Activated CD4-positive, alpha-beta T cell treated with anti-CD3 and anti-CD28 coated beads for 1 hour (primary cell): ENCODE measurements at places on chromosomes 5 and 9.
A peak's percentile ranks its signal among the peaks of the same experiment; 100 is the strongest.

DNA sequence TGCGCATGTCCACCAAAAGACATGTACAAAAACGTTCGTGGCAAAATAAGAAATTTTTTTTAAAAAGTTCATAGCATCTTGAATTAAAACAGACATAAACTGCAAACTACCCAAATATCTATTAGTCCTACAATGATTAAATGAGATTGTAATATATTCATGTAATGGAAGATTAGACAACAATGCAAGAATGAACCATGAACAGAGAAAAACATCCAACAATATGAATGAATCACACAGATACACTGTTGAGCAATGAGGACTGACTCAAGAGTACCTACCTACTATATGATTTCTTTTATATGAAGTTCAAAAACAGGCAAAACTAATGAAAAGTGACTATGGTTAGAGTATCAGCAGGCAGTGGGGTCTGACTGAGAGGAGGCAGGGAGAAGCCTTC is 17.9 kb upstream of the CTNNAL1 start:
- DNase-seq: no peak

GRCh38 chr5:66197764-66198405 is 53.8 kb downstream of the SREK1 start:
- no peak for DNase-seq

- no peak for DNase-seq
Observed at GRCh38 chr9:8652255-8652654, 852.7 kb upstream of the DMAC1 start.

GRCh38 chr5:1506242-1507013 is 17.3 kb downstream of the LPCAT1 start:
- no peak for DNase-seq

GRCh38 chr5:125261505-125262250 is 515.2 kb upstream of the ZNF608 start:
- DNase-seq: no peak

GRCh38 chr9:112348257-112349007 is 15.0 kb upstream of the PTBP3 start:
- DNase-seq: peak; percentile 55

DNA sequence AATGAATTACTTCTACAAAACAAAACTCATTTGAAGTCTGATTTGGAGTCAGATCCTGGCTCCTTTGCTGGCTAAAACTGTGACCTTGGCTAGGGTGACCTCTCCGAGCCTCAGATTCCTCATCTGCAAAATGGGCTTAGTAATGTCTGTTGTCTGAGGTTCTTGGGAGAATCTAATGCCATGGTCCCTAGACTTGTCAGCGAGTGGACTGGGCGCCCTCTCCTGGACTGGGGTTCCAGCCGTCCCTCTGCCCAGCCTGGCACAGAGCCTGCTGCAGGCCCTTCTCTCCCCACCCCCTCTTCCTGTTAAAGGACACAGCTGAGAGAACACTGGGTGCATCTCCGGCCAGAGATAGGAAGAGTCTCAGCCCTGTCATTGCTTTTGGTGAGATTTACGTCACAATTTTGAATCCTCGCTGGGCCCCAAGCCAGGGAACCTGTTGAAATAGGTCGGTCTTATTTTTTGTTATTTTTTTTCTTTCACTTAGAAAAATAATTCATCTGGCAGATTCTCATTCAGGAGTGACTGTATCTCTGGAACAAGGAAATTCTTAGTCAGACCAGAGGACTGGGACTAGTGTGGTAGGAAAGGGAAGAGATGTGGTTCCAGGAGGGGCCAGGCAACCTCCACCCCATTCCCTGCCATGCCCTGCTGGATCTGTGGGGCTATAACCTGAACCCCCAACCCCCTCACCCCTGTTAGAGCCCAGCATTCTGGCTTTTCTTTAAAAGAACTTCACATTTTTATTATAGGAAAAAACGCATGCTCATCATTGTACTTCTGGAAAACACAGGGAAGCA is 48.2 kb upstream of the RPL26L1 start:
- DNase-seq: no peak

GRCh38 chr9:35914301-35914807 is 5.1 kb downstream of the SPAAR start:
- no peak for DNase-seq

DNA sequence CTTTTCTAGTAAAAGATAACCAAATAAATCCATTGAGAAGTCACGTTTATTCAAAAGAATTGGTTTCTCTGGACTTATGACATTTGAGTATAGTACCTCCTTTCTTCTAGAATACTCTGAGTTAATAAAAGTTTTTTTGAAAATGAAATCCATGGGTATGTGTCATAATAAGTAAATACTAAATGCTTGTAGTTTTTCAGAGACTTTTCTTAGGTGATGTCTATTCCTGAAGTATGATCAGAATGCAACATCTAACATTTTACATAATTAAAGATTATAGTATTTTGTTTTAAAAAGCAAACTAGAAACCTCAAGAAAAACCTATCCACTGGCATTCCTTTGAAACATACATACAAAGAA is 63.2 kb downstream of the NFIB start:
- DNase-seq: no peak

DNA sequence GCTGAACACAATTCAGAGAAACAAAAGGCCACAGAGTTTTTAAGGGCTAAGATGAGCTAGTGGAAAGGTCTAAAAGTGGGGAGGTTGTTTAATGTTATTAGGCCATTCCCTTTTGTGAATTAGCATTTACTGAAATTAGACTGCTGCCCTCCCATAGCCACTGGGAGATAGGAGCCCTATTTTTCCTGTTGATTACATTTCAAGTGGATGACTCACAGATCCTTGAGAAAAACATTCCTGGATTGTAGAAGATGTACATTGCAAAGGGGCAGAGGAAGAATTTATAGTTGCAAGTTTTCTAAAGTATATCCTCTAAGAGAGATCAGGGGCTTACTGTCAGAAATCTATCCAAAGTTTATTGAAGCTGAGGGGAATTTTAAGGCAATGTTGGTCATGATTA is 367.1 kb upstream of the IZUMO3 start:
- DNase-seq: no peak

DNA sequence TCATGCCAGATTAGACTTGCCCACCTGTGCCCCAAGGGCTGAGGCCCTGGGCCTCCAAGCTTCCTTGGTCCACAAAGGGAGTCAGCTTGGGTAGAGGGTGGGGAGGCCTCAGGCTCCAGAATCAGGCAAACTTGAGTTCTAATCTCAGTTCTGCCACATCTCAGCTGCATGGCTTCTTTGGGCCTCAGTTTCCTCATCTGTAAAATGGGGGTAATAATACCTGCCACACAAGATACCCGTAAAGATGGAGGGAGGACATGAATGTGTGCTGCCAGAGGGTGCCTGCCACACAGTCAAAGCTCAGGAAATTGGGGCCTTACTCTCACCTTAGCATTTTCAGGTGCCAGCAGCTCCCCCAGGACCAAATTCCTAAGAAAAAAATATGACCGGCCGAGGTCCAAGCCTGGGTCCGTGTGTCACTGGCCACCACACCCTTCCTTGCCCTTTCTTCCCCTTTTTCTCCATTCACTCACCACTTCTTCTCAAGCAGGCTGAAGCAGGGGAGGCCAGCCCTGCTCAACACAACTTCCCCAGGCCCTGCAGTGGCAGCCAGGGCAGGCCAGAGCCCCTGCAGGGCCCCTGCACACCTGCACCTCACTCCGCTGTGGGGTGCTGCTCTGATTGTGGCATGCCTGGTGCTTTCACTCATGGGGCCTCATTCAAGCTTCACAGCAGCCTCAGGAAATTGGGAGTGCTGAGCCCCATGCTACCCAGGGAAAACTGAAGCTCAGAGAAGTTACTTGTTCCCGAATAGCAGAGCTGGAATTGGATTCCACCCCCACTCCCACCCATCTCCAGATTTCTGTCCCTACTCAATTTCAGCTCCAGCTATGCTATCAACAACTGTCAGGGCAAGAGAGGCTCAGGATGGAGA is 3.9 kb downstream of the RGS14 start:
- DNase-seq: no peak
